ENCODE measurements at places on chromosomes 12 and 14.

GRCh38 chr12:27577688-27578087, 53.7 kb downstream of the PPFIBP1 start:
- no peak for DNase-seq

GRCh38 chr12:13440844-13441243, 244.3 kb downstream of the EMP1 start:
- no peak for DNase-seq

DNA sequence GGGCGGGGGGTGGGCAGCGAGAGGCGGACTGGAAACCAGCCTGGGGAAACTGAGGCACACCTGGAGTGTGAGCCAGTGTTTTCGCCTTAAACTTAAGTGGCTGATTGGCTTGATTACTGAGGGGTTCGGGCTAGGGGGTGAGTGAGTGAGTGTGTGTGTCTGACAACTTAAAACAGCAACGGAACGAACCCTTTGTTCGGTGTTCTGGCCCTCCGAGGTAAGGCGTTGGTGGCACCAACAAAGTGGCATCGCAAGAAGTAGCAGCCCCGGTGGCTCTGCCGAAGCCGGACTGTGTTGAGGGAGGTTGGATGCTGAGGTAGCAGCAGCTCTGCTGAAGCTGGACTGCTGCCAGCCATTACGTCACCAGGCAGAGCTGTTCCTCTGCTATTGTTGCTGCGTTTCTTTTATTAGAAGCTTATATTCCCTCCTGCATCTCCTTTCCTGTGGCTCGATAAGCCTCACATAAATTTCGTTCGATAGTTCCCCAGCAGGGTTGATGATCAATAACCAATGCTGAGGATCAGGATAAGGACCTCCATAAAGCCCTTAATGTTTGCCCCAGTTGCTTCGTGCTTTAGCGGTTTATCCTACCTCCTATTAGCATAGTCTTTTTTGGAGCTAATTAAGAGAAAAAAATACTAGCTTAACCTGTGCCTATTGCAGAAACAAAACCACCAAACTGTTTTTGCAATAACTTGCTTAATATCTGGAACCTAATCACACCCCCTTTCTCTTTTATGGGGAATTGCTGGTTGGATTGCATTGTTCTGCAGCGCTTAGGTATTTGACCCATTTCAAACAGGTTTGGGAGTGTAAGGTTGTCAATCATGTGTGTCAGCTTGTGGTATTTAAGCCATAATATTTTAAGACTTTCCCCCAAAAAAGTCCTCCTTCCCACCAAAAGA, 1.3 kb downstream of the GPR137C start:
- DNase-seq, result peak; percentile 81

- no peak for DNase-seq
Observed at GRCh38 chr12:50013361-50014147, 11.7 kb downstream of the RACGAP1 start.

- no peak for DNase-seq
Observed at GRCh38 chr14:80313806-80314205, 102.5 kb upstream of the DIO2 start.

DNA sequence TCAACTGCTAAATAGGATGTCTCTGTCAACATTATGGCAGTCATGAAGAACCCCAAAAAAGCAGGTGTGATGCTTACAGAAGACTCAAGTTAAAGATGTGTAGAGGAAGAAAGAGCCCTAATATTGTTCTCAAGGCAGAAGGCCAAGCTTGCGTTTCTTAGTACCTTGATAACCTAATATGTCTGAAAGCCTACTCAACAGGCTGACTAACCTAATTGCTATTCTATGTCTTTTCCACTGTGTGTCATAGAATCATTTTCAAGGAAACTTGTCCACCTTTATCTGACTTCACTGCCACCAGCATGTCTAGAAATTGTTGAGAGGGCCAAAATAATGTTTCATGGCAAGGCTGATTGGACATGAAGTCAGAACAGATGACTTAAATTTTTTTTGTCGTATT, 373.2 kb downstream of the BTG1 start:
- no peak for DNase-seq

- no peak for DNase-seq
Observed at GRCh38 chr12:109716512-109717389, 3.1 kb downstream of the FAM222A start.

DNA sequence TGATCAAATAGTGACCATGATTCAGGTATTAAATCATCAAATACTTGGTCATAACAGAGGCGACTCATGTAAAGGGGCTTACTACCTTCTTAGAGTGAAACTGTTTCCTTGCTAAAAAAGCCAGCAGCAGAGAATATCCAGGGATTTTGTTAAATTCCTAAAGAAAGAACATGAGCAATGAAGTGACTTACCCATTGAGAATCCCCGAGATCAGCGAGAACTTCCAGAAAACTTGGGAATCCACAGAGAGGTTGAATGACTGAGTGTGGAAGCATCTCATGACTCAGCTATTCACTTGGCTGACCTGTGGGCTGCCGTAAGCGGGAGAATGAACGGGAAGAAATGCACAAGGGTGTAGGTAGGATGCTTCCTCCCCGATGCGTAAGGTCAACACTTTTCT, 85.3 kb upstream of the KCNA1 start:
- DNase-seq, result no peak

DNA sequence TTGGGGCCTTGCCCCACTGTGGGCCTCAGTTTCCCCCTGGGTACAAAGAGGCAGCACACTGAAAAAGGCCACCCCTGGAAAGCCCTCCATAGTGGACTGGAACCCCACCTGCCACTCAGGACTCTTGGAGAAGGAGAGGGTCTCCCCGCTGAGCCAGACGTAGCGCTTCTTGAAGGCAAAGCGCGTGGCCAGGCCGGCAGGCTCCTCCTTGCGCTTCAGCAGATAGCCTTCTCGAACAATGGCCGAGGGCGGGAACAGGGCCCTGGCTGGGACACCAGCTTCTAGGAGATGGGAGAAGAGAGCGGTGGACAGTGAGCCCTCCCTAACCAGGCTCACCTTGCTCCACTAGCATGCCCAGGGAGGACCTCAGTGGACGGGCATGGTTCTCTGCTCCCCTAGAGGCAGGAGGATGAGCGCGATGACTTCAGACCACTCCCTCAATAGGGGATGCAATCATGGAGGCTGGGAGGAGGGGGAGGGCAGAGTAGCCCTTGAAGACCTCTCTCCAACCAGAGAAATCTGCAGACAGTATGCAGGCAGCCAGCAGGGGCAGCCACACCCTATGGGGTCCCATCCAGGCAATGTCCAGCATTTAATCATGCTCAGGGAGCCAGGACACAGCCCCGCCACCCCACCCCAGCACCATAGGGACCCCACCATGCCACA, 29.8 kb downstream of the RASAL1 start:
- no peak for DNase-seq

DNA sequence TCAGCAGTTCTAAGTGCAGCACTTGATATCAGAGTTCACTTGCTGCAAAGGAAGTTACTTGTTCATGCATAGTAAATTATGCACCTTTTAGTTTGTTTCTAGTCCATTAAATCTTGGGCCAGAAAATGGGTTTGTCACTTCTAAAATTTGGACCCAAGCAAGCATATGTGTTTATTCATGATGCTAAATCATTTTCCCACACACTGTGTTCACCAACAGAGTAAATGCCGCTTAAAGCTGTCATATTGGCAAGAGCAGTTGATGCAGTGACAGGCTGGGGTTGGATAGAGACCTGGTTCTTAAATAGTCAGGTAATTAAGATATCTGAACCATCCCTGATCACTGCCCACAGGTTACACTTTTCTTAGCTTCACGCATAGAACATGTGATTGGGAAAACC, 409.7 kb downstream of the EGLN3 start:
- DNase-seq, result no peak

Data from inflammatory macrophage treated with lipopolysaccharide for 4 hours (primary cell).